Stimulated activated CD4-positive, alpha-beta T cell treated with anti-CD3 and anti-CD28 coated beads, Interleukin-2, amount 100 ng/mL, for 48 hours (primary cell): ENCODE measurements at places on chromosomes 3 and 15.

DNA sequence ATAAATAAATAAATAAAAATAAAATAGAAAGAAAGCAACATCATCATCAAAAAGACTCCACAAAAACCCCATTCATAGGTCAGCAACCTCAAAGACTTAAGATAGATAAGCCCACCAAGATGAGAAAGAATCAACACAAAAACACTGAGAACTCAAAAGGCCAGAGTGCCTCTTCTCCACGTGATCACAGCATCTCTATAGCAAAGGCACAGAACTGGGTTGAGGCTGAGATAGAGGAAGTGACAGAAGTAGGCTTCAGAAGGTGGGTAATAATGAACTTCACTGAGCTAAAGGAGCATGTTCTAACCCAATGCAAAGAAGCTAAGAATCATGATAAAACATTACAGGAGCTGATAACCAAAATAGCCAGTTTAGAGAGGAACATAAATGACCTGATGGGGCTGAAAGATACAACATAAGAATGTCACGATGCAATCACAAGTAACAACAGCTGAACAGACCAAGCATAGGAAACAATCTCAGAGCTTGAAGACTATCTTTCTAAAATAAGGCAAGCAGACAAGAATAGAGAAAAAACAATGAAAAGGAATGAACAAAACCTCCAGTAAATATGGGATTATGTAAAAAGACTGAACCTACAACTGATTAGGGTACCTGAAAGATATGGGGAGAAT is 26.4 kb downstream of the GNB5 start:
- no peak for DNase-seq

DNA sequence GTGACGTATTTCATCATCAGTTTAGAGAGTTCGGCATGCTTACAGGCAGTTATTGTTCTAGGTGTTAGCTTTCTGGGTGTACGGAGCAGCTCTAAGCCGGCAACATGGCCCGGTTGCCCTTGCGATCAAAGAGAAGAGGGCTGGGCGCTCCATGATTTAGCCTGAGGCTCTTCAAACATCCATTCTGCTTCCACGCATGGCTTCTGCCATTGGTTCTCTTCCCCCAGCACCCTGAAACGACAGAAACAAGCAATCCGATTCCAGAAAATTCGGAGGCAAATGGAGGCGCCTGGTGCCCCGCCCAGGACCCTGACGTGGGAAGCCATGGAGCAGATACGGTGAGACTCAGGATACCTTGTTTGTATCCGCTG is 574 bp downstream of the NGRN start:
- peak; percentile 41 for DNase-seq

DNA sequence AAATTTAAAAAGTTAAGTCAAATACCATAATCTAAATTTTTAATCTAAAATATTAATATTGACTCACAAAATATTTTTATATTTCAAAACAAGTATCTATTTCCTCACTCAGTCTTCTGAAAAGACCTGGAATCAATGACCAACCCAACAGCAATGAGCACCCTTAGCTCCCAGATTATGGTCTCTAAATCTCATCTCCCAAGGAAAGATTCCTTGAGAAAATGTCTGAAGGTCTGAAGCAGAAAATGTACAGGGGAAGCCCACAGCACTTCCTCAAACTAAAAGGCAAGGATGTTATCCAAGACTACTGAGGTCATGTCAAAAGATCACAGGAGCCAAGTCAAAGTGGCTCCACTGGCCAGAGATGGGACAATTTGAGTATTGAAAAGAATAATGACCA is 51.0 kb upstream of the SLCO2A1 start:
- no peak for DNase-seq

DNA sequence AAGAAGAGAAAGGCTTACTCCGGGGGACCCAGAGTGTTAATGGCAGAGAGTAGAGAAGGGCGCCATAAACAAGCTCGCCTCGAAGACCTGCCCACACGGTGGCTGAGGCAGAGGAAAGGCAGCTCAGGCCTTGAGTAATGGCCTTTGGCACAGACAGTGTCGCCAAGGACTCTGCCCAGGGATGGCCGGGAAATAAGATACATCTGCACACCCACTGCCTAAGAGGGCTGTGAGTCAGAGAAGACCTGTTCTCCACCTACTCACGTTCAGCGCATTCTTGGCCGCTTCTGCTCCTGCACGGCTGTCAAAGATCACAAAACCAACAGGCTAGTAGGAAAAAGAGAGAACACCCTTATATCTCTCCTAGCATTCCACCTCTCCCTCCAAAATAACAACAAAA is 26.2 kb downstream of the RBPMS2 start:
- no peak for DNase-seq

GRCh38 chr3:127770671-127771355 is 51.5 kb downstream of the MGLL start:
- no peak for DNase-seq

GRCh38 chr3:149605902-149606301 is 51.9 kb downstream of the WWTR1 start:
- DNase-seq = no peak

DNA sequence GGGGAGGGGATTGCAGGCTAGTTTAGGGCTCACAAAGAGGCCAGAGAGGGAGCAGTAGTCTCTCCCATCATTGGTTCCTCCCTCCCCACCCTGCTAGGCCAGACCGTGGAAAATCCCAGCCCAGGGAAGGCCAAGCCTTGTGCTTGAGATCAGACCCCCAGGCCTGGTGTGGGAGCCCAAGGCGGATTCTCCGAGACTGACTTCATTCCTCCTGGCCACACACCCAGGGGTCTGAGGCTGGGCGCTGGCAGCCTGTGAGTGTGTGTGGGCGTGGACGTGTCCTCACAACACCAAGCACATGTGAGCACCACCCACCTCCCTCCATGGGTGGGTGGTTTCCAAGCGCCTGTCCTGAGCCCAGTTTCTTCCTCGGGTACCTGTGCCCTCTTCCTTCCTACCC is 4.1 kb downstream of the LOXL1 start:
- DNase-seq = no peak

- no peak for DNase-seq
Measured at GRCh38 chr15:93458597-93458996, 369.6 kb upstream of the RGMA start.

- DNase-seq = no peak
Measured at GRCh38 chr15:98809273-98809672, 160.9 kb downstream of the IGF1R start.

DNA sequence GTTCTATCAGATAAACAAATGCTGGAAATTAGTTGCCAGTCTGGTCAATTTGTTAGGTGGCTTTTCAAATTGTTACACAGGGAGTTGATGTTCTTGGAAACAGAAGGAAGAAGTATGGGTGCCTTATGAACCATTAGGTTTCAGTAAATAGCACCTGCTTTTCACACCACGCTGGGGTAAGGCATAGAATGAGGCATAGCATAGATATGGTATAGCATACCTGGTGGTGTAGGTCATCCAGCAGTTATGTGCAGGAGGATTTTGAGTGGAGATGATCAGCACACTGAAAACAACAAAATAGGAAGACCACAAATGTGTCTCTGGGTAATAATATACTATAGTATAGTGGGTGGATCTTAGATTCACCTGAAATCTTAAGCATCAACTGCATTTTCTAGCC is 121.4 kb downstream of the GMPS start:
- DNase-seq = no peak

DNA sequence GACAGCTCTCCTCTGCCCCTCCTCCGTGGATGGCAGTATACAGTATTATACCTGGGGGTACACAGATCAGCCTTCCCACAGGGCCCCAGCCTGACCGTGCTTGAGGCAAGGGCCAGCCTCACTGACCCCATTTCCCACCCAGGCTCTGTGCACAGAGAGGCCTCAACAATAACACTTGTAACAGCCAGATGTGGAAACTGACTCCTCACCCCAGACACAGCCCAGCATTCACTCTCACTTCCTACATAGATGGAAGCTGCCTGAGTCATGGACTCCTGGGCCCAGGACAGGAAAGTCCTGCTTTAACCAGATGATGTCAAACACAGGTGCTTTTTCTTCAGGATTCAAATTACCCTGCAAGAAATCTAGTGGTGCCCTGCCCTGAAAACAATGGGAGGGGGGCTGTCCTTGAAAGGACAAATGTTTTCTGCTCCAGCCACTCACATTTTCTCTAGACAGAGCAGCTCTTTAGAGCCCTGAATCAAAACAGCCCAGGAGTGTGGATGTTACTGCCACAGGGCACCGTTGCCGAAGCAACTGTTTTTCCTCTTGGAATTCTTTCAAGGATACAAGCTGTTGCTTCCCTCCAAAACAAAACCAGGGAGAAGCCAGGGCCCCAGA is 16.4 kb downstream of the CCDC12 start:
- no peak for DNase-seq

DNA sequence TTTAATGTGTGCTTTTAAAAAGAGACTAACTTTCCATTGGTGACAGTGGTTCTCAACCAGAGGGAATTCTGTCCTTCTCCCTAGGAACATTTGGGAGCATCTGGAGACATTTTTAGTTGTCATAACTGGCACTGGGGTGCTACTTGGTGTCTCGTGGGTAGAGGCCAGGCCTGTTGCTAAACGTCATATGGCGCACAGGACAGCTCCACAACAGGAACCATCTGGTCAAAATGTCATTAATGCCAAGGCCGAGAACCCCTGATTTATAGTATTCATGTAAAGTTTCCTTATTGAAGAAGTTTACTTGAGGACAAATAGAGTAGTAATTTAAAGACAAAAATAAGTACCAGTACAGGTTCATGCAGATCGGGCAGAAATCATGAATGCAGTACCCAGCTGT is 164.2 kb downstream of the FEZF2 start:
- DNase-seq = no peak

DNA sequence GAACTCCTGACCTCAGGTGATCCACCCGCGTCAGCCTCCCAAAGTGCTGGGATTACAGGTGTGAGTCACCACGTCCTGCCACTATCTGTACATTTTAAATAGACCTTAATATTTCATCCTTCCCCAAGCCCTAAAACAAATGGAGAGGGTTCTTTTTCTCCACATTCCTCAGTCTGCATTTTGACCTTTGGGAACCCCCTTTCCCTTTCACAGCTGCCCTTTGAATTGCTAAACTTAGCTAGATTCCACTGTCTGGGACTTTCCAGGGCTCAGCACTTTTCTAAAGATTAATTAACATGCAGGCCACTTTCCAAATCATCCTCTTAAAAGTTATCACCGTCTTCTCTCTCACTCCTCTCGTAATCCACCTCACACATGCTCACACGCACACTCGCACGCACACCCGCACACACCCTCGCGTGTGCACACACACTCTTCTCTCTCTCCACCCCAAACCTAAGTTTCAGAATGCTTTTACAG is 124.2 kb downstream of the TMCO5A start:
- DNase-seq = no peak

- no peak for DNase-seq
Measured at GRCh38 chr15:49279521-49280456, 109.7 kb downstream of the GALK2 start.

DNA sequence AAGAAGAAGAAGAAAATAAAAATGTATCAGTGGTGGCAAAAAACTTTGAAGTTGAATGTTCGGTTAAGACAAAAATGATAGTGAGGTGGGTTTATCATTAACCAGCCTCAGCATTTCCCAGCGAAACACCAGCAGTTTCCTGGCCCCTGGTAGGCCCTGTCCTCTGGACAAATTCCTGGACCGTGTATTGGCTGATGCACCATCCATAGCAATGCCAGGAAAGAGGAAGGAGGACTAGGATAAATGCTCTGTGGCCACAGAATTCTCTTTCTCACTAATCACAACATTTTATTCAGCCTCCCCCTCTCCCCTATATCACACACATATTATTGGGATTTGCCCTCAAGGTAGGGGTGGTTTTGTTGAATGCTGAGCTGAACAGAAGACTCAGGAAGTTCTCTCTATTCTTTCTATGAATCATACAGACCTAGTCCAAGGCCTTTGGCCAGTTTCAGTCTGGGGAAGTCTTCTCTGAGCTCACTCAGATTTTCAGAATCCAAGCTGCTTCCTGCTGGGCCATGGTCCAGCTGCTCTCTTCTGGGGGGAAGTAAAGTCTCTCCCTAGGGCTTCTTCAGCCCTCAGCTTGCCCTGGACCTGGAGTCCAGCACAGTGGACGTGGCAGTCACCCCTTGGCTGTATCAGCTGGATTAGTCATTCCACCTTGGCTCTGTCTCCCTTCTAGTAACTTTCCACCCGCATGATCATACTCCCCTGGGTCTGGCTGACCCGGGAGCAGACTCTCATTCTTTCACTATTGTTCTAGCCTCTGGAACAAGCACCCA is 27.6 kb downstream of the SLC28A1 start:
- no peak for DNase-seq

DNA sequence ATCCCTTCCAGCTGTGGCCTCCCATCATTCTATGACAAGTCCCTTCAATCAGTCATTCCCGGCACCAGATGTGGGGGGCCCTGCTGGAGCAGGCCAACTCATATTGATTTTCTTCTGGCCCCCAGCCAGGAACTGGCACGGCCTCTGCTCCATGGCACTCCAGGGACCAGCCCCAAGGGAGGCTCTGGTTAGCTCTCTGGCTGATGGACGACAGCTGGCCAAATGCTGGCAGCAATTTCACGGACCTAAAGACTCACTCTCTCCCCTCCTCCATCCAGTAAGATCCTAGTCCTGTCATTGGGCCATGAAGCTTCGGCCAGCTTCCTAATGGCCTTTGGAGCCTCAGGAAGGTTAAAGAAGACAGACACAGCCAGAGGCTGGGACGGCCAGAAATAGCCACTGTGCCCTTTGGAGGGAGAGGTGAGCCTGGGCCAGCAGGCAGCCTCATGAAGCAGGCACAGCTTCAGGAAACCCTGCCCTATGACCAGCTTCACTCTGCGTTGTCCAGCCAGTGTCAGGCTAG is 131.0 kb downstream of the MEX3B start:
- no peak for DNase-seq

GRCh38 chr15:89817701-89818280 is 3.1 kb upstream of the ANPEP start:
- no peak for DNase-seq

GRCh38 chr3:190077395-190078045 is 43.2 kb downstream of the P3H2 start:
- DNase-seq = no peak

DNA sequence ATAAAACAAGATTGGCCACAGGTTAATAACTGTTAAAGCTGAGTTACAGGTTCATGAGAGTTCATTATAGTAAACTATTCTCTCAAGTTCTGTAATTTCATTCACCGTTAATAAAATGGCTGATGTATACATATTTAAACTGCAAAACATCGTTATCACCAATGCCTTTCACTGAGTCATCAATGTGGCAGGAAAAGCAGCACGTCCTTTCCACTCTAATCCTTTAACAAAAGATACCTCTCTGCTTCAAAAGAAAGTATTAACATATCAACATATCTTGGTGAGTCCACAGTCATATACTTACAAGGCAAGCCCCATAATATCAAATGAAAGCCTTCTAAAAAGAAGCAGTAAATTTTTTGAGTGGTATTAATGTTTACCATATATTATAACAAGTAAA is 54.5 kb downstream of the UACA start:
- no peak for DNase-seq

DNA sequence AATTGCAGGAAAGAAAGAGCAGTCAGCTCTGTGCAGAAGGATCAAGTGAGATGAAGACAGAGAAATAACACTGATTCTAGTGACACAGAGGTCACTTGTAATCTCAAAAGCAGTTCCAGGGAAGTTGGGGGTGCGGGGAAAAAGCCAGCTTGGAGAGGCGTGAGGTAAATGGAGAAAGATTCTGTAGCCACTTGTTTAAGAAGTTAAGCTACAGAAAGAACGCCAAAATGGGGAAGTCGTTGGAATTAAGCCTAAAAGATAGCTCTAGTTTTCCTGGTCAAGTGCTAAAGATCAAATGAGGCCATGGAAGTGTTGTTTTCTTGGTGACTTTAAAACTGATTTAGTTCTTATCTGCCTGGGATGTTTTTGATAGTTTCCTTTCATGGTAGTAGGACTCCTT is 152.0 kb downstream of the GREM1 start:
- DNase-seq = no peak

GRCh38 chr3:187570776-187571175 is 99.4 kb downstream of the SST start:
- no peak for DNase-seq
